ENCODE measurements at places on chromosomes 16 and 17.

GRCh38 chr16:82741073-82741615, 114.4 kb downstream of the CDH13 start:
- no peak for DNase-seq

GRCh38 chr16:81608523-81609209, 164.1 kb downstream of the CMIP start:
- no peak for DNase-seq

- DNase-seq = no peak
Measured at GRCh38 chr16:84845496-84846002, 25.8 kb downstream of the CRISPLD2 start.

DNA sequence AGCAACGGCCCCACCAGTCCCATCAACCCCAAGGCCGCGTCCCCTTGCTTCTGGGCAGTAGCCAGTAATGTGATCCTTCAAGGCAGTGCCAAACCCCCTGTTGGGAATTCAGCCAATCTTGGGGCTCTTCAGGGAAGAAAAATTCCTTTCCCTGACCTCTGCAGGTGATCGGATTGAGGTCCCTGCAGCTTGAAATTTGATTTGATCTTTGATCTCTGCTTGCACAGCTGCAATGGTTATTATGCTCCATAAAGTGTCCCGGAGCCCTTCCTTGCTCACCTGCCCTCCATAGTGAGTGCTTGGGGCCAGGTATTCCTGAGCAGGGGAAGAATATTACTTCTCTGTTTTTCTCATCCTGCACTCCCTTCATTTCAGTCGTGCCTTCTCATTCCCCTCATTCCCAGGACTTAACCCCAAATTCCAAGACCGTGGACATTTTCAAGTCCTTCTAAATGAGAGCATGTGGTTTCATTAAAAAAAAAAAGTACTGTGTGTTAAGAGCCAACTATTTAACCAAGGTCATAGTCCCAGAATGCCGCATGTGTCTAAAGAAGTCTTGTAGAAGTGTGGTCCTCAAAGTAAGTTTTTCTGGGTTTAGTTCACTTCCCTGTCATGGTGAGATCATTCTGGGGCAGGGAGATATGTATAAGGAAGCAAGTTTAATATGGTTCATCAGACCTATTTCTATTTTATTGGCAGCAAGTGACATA, 56.3 kb downstream of the SOX9 start:
- DNase-seq = no peak

GRCh38 chr16:7861891-7862582, 529.4 kb downstream of the RBFOX1 start:
- DNase-seq = no peak

GRCh38 chr17:63578769-63579111, 22.0 kb upstream of the TACO1 start:
- no peak for DNase-seq

- DNase-seq = no peak
Measured at GRCh38 chr16:53415504-53415903, 18.8 kb upstream of the RBL2 start.

- DNase-seq = no peak
Measured at GRCh38 chr17:83041305-83041704, 38.1 kb upstream of the METRNL start.

GRCh38 chr16:61105544-61105943, 930.7 kb downstream of the CDH8 start:
- no peak for DNase-seq

DNA sequence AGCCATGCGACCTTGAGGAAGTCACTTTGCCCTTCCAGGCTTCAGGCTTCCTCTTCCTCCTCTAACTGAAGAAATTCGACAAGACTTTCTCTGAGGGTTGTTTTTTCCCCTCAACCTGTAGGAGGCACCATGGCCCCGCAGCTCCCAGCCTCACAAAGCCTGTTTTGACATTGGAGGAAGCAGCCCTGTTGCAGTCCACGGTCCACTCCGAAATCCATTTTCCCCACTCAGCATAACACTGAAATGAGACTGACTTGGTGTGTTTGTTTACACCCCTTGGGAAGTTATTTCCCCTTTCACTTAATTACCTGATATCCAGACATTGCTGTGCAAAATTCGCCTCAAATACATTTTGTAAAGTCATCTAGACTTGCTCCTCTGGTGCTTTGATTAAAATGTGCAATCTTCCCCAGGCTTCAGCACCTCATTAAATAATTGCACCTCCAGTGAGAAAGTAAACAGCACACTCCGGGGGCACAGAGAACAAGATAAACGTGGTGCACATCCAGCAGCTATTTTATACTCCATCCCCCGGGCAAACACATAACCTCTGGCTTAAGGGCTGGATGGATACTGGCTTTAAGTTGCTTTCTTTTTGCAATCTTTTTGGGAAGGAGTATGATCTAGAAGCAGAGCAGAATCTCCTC, 41.4 kb upstream of the PIRT start:
- no peak for DNase-seq

DNA sequence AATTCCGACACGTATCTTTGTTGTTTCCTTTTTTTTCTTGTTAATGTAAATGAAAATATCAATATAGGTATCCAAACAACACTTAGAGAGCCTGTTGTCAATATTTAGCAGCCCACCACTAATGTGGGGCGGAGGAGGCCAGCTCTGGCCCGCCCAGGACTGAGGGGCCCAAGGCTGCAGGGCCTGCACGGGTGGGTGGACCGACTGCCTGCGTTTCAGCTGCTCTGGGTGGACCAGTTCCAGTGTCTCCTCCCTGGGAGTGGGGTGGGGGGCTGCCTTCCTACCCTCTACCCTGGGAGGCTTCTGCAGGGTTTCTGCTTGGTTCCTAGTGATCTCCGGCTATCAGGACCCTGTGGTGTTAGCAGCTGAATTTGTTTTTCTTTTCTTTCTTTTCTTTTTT, 15.9 kb upstream of the ADGRG1 start:
- DNase-seq = no peak

DNA sequence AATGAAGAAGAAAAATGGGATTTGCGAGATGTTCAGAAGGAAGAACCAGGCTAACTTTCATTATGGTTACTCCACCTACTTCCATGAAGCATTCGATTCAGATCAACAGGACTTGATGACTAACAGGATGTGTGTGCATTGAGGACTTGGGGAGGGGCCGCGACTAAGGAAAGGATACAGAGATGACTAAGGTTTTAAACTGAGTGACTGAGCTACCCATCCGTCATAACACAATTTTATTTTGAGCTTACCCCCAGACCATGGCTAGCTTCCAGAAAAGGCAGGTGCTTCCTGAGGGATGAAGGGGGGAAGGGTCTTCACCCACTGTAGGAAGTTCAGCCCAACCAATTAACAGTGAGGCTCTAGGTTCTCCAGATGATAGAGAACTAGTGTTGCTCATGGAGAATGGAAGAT, 2.5 kb upstream of the CDYL2 start:
- DNase-seq = no peak

DNA sequence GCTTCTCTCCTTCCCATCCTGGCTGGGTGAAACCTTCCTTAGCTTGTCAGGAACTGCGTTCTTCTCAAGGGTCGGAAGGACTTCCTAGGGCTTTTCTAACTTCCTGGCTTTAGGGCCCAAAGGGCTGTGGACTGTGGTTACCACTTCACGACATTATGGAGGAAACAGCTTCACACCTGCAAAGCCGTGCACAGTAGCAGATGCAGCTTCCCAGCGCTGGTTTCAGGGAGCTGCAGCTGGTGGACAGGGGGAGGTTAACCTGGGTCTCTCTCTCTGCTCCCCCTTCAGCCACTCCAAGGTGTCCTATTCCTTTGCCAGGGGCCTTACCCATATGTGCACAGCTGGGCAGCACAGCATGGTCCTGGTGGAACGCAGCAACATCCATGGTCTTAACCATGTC, 155.8 kb upstream of the CDC42EP4 start:
- no peak for DNase-seq

- DNase-seq = no peak
Measured at GRCh38 chr17:40605306-40605705, 40.0 kb upstream of the CCR7 start.

- no peak for DNase-seq
Measured at GRCh38 chr17:43975898-43976297, 22.2 kb upstream of the PYY start.

DNA sequence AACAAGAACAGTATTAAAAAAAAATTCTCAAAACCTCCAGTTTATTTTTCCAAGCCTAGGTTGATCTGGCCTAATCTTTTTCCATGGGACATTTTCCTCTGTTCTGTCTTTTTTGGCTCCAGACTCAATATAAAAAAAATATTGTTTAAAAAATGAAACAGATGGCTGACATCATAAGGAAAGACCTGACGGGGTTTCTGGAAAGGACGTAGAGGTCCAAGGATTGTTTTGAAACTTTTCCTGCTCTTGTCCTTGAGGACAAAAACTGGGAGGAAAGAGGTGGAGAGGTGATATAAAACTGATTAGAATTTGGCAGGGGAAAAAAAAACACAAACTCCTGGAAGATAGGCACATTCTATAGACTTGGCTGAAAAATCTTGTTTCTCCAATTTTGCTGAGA, 211.4 kb upstream of the CDH11 start:
- DNase-seq = no peak

DNA sequence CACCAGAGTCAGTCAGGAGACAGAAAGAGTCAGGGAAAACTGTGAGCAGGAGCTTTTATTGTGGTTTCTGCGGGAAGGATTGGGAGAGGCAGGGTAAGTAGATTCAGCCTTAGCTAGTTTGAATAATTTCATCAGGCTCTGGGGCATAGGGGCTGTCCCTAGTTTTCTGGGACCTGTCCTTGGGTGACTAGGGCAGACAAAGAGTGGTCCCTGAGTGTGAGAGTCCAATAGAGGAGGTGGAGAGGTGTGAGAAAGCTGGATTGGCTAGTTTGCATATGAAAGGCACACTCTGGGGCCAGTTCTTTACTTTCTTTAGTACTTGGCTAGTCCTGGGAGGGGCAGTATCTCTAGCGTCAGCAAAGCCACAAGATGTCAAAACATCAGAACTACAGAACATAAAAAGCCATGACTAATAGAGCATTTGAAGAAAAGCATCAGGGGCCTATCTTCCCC, 255.6 kb downstream of the HS3ST3A1 start:
- DNase-seq = no peak

- DNase-seq = no peak
Measured at GRCh38 chr16:27511657-27512448, 37.9 kb downstream of the GTF3C1 start.

- DNase-seq = no peak
Measured at GRCh38 chr17:16269658-16270057, 52.6 kb downstream of the PIGL start.

All from stimulated activated CD8-positive, alpha-beta memory T cell treated with anti-CD3 and anti-CD28 coated beads, Interleukin-7, amount 100 ng/mL, for 1 hour (primary cell).